ENCODE measurements at places on chromosomes 6 and 20.

GRCh38 chr6:90098001-90098531, 198.6 kb downstream of the BACH2 start:
- no peak for DNase-seq

DNA sequence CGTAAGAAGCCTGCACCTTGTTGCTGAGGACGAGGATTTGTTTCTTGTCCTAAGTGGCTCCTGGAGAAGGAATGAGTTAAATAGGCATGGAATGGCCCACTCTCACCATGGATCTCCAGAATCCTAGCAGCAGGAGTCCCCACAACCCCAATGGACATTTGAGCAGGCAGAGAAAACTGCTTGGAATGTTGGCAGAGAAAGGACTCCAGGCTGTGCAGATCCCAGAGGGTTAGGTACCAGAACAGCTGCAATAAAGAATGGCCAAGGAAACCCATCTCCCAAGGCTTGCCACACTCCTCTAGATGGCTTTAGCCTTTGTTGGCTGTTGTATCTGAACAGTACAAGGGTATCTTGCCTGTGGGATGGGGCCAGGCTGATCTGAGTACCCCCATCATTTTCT, 1415.7 kb upstream of the ADGRB3 start:
- DNase-seq = no peak

GRCh38 chr6:110885526-110885925, 10.9 kb downstream of the AMD1 start:
- no peak for DNase-seq

DNA sequence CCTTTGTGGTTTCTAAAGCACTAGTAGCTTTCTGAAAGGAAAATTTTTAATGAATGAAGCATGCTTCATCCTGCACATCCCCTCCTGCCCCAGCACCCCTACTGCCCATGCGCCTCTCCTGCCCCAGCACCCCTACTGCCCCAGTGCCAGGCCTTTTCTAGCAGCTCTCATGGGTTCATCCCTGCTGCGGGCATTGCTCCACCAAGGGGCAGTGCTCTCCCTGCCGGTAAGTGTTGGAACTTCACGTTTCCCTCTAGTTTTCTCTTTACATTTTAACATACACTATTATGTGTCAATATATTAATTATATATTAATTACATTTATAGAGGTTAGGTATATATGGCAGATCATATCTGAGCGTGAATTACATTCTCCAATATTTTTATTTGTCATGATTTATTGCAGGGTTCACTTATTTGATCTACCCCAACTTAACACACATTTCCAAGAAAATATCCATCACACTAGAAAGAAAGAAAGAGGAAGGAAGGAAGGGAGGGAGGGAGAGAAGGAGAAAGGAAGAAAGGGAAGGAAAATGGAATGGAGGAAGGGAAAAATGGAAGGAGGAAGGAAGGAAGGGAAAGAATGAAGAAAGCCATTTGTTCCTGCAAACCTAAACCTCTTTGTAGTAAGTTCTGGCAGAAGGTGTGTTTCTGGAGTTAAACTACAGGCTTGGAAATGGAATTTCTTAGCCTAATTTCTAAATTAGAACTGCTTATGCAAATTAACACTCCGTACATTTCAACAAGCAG, 46.8 kb downstream of the CEP43 start:
- no peak for DNase-seq

DNA sequence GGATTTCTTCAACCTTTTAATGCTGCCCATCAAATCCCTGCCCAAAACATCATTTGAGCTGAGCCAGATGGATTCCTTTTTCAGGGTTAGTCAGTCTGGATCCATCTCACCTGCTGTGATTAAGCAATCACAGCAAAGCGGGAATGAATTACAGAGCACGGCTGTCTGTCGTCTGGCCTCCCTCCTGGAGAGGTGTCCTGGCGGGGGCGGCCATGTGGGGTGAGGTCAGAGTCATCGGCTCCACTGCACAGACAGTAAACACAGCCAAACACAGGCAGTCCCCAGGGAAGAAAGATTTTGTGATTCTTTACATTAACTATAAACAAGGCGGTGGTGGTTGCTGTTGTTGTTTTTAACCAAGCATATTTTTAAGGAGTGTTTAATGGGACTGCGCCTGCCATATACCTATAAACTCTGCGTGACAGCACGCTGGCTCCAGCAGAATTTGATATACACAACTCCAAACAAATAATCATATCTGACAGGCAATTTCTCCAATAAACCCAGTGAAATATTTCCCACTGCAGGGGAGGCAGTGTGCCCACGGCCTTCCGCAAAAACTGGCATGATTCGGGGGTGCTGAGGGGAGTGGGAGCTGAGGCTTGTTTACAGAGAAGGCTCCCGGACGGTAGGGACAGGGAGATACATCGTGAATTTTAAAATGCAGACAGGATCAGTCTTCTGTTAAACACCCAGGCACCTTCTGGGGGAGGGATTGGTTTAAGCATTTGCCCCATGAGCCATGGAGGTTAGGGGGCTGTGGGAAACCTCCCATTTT, 232.0 kb upstream of the PMEPA1 start:
- peak; percentile 6 for DNase-seq

DNA sequence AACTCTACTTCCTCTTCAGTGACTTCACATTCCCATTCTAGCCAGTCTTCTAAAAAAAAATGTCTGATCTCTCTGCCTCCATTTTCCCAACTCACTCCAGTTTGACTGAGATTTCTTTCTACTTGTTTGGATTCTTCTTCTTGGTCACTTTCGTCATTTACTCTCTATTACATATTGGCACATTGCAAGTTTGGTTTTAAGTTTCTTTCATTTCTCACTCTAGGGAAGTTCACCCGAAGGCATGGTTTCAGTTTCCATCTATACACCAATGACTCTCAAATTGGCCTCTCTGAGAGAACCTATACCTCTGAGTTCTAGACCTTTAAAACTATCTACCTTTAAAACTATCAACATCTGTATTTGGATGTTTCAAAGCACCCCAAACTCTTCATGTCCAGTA, 51.3 kb downstream of the CD109 start:
- no peak for DNase-seq

DNA sequence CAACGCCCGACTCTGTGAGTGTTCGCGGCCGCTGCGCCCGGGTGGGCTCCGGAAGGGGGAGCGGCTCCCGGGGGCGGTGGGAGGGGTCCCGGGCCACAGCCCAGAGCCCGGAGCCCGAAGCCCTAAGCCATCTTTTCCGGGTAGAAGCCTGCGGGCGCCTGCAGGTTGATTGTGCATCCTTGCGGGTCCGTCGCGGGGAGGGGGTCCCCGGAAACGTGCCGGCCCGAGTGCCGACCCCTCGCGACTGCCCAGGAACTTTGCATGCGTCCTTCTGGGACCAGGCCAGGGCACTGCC, 413 bp downstream of the PTPRA start:
- DNase-seq = no peak

DNA sequence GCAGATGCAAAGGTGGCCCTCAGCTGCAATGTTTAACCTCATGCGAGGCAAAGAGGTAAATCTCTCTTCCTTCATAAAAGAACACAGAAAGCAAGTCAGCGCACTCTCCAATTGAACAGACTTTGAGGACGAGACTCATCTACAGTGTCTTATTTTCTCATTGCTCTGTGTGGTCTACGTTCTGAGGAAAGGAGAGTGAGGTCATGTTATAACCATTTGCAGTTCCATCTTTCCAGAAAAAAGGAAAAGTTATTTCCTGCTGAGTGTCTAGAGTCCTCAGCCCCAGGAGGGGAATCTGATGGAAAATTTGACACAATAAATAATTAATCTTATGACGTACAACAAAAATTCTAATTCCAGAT, 35.6 kb upstream of the THBS2 start:
- DNase-seq = no peak

DNA sequence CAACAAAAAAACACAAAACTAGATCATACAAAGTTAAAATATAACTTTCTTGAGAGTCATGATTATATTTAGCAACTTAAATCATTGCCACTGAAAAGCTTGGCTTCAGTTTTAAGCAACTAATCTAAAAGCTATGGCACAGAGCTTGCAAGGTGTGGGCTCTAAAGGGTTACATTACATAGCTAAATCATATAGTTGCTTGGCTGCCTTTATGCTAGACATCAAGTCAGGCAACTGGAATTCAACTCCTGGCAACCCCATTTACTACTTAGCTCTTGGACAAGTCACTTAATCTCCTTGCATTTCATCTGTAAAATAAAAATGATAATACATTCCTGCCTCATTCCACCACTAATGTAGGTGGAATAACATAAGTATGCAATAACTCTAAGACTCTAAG, 40.9 kb upstream of the GCM1 start:
- no peak for DNase-seq

- peak; percentile 53 for DNase-seq
These were observed 1.3 kb downstream of the OVOL2 start for GRCh38 chr20:18056174-18057100.

GRCh38 chr6:41713159-41713649, 22.2 kb downstream of the TFEB start:
- DNase-seq = peak; percentile 82

DNA sequence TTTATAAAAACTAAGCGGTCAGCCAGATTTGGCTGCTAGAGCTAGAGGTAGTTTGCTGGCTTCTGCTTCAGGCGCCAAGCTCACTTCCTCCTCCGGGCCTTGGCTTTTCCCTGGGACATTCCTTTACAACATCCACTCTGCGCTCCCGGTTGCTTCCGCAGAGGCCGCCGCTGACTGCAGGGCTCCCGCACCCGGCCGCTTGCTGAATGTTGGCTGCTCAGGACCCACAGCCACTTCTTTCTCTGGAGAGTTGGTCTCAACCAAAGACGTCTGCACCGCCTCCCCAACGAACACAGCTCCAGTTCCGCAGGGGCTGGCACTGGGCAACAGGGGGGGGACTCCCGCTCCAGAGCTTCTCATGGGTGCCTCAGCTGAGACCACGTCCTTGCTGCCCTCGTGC, 282.8 kb downstream of the TFAP2C start:
- DNase-seq = no peak

GRCh38 chr6:155595284-155595683, 139.6 kb upstream of the NOX3 start:
- DNase-seq = no peak

DNA sequence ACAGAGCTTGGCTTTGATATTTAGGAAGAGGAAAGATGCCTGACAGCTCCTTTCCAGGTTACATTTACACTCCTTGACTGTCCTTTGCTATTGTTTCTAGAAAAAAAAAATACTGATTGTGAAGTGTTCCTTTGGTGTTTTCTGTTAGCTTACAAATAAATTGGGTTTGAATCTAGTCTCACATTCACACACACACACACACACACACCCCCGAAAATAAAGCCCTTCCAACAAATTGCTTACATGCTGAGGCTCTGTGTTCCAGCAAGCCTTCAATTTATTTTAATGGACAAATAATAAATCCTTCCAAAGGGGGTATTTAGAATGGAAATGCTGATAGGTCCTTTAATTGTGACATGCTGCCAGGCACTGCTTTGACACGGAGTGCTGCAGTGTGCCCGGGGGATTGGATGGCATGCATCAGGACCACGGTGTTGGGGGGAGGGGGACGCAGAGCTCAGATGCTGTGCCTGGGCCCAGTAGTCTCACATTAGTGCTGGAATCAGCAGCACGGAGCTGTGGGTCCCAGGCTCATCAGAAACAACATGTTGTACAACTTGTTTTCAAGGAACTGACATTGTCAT, 199.9 kb downstream of the CD83 start:
- no peak for DNase-seq

- DNase-seq = peak; percentile 77
These were observed 207.1 kb downstream of the PREX1 start for GRCh38 chr20:48620507-48621375.

- DNase-seq = no peak
These were observed 23.6 kb upstream of the NR2E1 start for GRCh38 chr6:108142240-108142639.

DNA sequence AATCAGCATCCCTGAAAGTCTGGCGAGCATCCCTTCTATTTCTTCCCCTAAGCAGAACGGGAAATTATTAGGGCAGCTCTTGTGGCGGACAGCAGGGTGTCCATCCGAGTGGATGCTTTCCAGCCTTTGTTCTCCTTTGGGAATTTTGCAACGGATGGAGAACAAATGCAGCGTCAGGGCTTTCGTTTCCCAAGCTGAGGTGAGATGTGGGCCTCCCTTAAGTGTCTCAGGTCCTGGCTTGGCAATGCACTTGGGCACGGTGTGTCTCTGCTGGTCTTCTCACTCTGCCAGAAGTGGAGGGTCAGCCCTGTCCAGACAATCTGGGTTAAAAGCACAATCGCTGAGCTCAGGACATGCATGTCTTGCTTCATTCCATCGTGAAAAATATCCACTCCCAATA, 43.5 kb downstream of the FOXA2 start:
- no peak for DNase-seq
